Substantia nigra (tissue), 51 donors: ENCODE measurements at places on chromosomes 7 and 10.
A peak's percentile ranks its signal among the peaks of the same experiment; 100 is the strongest.

- no peak for DNase-seq
Observed at GRCh38 chr7:93226310-93226709, at the start of gene HEPACAM2. Gene HEPACAM2, minus strand, starts transcription at chr7:93226469.

- DNase-seq: no peak
Observed at GRCh38 chr7:117808341-117808757, 64.9 kb downstream of the CTTNBP2 start.

GRCh38 chr10:101745074-101745696 lies 30.7 kb downstream of the FGF8 start:
- DNase-seq: no peak

DNA sequence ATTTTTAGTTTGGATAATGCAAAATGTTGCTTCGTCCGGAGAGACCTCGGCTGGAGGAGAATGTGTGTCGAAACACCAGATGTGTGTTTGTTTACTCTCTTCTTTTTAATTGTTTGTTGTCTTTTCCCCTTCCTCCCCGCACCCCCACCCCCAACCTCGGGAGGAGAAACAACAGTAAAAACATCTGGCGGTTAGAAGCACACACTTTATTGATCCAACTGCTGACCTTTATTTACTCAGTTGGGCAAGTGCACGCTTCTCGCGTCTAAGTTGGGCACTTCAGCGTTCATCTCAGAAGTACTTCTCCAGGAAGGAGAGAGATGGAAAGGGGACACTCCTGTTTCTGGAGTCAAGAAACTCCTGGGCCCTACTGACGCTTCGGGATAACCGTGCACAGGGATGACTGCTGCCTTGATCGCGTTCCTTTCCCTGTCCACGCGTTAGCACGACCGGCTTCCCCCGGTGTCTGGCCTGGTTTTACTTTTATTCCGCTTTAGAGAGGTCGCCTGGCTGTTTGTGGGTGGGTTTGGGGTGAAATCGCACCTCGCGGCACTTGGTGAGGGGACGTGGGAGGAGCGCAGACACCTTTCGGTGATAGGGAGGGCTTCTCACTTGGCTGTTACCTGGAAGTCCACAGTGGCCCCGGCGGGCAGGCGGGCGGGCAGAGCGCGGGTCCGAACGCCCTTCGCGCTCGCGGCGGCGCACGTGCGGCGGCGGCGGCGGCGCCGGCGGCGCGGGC lies 168.3 kb upstream of the PPP1R3A start:
- DNase-seq: no peak

DNA sequence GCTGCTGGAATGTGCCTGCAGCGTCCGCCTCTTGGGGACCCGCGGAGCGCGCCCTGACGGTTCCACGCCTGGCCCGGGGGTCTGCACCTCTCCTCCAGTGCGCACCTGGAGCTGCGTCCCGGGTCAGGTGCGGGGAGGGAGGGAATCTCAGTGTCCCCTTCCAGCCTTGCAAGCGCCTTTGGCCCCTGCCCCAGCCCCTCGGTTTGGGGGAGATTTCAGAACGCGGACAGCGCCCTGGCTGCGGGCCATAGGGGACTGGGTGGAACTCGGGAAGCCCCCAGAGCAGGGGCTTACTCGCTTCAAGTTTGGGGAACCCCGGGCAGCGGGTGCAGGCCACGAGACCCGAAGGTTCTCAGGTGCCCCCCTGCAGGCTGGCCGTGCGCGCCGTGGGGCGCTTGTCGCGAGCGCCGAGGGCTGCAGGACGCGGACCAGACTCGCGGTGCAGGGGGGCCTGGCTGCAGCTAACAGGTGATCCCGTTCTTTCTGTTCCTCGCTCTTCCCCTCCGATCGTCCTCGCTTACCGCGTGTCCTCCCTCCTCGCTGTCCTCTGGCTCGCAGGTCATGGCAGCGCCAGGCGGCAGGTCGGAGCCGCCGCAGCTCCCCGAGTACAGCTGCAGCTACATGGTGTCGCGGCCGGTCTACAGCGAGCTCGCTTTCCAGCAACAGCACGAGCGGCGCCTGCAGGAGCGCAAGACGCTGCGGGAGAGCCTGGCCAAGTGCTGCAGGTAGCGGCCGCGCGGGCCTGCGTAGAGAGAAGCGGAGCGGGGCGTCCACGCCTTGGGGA lies 645 bp downstream of the SLC26A4 start:
- DNase-seq: no peak

DNA sequence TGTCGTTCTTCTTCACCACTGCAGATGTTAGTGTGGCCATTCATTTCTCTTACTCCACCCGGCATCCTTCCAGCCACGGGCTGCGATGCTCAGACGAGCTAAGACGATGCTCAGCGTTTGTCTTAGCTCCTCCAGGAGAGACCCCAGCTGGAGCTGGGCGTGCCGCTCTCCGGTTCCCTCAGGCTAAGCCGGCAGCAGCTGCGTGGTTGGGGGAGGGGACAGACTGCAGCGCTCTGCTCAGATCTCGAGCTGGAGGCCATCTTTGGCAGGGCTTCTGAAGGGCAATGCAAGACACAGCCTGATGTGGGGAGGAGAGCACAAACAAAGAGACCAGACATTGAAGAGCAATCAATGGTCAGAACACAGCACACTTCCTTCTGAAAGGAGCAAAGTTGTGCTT lies 4.8 kb downstream of the INA start:
- DNase-seq: no peak

GRCh38 chr10:24722676-24723385 lies 856 bp downstream of the ARHGAP21 start:
- DNase-seq: peak; percentile 71

- no peak for DNase-seq
Observed at GRCh38 chr7:21429021-21429420, 1.1 kb downstream of the SP4 start.

- DNase-seq: no peak
Observed at GRCh38 chr7:103598326-103598905, 152.4 kb upstream of the SLC26A5 start.

- no peak for DNase-seq
Observed at GRCh38 chr10:97736403-97736901, 476 bp upstream of the ZFYVE27 start.

- DNase-seq: no peak
Observed at GRCh38 chr7:46034056-46034768, 113.1 kb upstream of the IGFBP3 start.

DNA sequence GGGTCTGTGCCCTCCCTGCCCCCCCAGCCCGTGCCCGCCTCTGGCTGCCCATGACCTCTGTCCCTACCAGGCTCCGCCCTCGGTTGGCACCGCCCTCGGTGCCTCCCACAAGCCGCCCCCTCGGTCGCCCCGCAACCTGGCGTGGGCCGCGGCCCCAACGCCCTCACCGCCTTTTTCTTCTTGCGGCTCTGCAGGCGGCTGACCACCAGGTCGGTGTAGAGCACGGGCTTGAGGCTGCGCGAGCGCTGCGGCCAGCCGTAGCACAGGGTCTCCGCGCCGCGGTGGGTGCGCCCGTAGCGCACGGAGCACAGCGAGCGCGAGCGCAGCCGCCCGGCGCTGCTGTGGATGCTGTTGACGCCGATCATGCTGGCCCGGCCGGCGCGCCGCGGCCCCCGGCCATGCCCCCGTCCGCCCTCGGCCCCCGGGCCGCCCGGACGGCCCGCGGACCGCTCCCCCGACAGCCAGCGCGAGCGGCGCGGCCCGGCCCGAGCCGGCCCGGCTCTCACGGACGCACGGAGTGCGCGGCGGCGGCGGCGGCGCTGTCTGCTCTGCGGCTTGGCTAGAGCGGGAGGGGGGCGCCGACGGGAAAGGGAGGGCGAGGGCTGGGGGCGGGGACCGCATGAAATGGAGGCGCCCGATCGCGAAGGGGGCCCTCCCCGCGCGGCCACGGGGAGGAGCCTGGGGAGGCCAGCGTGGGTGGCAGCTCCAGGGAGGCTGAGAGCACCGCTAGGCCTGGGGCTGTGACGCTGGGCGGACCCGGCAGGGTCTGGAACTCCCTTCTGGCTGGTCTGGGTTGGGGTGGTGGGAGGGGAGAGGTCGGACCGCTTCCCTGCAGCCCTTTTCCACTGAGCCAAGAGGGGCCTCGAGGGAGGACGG lies 9.6 kb downstream of the PSD start:
- DNase-seq: no peak

GRCh38 chr7:135888740-135889139 lies 88.4 kb downstream of the MTPN start:
- DNase-seq: no peak

- DNase-seq: no peak
Observed at GRCh38 chr7:134320201-134320600, 3.5 kb upstream of the SLC35B4 start.

DNA sequence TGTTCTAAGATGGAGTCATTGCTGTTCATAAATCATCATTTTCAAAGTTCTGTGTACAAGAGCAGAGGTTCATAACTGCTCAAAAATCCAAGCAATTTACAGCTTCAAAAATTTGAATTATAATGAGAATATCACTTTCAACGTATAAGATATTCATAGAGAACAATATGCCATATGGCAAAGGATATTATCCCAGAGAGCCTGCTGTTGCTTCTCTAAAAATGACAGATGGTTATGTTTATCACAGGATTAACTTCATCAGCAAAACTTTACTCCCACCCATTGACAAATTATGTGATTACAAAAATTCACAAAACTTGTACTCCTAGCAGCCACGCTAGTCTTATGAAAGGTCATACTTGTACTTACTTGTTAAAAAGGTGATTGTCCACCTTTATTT lies 105.1 kb downstream of the PIP4K2A start:
- no peak for DNase-seq

DNA sequence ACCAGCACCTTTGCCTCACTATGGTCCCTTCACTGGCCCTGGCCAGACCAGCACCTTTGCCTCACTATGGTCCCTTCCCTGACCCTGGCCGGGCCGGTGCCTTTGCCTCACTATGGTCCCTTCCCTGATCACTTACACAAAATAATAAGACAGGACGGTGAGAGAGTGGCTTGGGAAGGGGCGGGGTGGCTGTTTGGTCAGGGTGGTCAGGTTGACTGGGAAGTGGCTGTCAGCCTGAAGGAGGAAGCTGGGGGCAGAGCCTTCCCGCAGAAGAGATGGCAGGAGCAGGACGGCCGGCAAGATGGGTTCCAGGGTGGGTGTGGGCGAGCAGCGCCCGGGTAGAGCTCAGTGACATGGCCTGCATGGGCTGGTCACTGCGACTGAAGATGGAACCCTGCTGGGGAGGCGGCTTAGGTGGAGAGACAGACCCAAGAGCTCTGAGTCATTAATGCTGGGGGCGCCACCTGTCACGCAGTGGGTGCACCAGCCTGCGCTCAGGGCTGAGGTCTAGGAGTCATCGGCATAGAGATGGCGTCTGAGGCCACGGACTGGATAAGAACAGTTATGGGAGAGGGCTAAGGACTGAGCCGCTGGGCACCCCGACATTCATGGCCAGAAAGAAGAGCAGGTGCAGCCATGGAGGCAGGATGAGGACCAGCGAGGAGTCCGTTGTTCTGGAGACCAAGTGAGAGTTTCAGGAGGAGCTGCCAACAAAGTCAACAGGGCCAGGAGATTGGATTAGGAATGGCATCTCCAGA lies 91.8 kb downstream of the CHST15 start:
- DNase-seq: no peak

DNA sequence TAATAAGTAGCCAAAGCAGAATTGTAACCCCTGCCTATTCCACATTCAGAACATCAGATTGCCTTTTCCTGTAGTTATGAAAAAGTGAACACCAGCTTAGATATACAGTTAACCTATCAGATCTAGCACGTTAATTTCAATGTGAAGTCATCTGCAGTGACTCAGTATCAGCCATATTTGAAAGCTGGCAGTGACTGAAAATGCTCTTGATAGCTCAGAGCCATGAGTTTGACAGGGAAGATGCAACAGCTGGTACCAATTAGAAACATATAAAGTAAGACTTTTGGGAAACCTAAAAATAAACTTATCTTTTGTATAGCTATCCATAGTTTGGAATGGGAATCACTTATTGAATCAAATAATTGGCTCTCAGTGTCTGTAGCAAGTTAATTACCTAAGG lies 284.1 kb upstream of the NPSR1 start:
- DNase-seq: no peak

GRCh38 chr7:50310361-50310760 lies 5.8 kb downstream of the IKZF1 start:
- no peak for DNase-seq

GRCh38 chr7:150970424-150970823 lies 7.7 kb downstream of the KCNH2 start:
- no peak for DNase-seq

DNA sequence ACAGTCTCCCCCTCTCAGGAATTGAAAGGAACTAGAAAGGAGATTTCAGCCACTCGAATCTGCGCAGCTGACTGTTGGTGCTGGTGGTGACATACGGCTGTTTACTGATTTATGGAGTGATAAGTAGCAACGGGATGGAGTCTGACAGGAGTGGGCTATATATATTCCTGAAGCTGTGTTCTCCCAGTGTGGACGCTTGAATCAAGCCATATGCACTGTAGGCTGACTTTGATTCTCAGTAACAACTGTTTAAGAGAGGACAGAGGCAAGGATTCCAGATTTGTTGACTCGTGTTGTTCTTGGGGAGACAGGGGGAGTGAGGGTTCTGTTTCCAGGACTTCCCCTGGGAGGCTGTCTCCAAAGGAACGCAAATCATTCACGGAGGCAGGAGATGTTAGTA lies 260.1 kb upstream of the AUTS2 start:
- DNase-seq: no peak

DNA sequence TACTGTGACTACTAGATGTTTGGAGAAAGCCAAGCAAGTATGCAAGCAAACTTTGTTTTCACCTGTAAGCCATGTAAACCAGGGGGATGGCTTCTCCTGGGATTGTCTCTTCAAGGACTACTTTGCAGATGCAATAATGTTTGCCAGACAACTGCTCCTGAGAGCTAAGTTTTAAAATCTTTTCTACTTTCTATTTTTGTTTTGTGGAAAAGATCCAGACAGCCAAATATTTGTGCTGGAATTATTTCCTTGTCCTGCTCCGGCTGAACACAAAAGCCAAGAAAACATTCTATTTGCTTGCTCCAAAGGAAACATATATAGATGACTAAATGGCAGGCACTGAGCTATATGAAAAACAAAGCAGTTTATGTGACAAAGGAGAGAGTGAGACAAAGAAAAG lies 51.6 kb downstream of the TFPI2 start:
- no peak for DNase-seq

DNA sequence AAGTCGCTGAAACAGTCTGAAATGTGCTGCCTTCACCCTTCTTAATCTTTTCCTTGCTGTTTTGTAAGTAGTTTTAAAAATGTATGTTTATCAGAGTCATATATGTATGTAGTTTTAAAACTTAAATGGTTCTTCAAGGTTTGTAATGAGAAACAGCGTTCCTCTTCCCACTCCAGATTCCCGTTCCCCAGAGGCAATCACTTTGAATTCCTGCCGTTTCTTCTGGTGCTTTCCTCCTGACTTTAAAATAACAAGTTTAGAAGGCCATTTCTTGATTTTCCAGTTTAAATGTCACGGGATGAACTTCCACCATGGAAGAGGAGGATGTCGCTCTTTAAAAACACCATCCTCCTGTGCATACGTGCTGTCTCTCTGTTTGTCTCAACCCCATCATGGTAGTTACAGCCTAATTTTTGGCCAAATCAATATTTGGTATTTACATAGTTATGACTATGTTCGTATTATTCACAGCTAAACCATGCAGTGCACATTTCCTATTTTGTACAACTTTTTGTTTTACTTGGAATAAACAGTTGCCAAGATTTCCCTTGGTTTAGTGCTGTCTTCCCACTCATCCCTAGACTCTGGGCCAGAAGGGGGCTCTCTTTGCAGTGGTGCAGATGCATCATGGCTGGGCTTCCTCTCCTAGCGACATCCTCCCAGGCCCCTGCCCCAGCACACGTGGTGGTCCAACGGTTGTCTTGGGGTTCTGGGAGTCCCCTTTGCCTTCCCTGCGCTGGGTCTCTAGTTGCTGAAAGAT lies 151.4 kb downstream of the PTPN20 start:
- DNase-seq: no peak
